ENCODE measurements at places on chromosomes 11 and 22. TPM values are rescaled to one million over a fixed set of nuclear protein-coding genes. Genes with fewer than 3 reads are reported as not detected.

The SVIP gene
- 5.5 TPM for total RNA-seq

The IL17REL gene
- not detected for total RNA-seq

The SMTNL1 gene
- total RNA-seq = not detected

The DUSP8 gene
- 0.74 TPM for total RNA-seq

The SCO2 gene
- total RNA-seq = 1.8 TPM

The EIF4G2 gene
- total RNA-seq = 516 TPM

The TCP11L1 gene
- 17.7 TPM for total RNA-seq

The TMPRSS5 gene
- total RNA-seq = under 0.01 TPM

The APOL5 gene
- total RNA-seq = not detected

The EXPH5 gene
- total RNA-seq = 0.59 TPM

The CD3G gene
- not detected for total RNA-seq

The YPEL1 gene
- total RNA-seq = 1.3 TPM

The ACRV1 gene
- total RNA-seq = not detected

The EFCAB6 gene
- total RNA-seq = 0.50 TPM
